ENCODE measurements at places on chromosomes 2 and 18. TPM values are rescaled to one million over a fixed set of nuclear protein-coding genes. Genes with fewer than 3 reads are reported as not detected.

Gene COBLL1
- 9.8 TPM for total RNA-seq

Gene NAT8
- not detected for total RNA-seq

Gene VWC2L
- not detected for total RNA-seq

Gene GPR75
- total RNA-seq: 1.3 TPM

Gene MYOM1
- total RNA-seq: not detected

- no peak for DNase-seq
These were observed 278.2 kb downstream of the IKZF2 start for GRCh38 chr2:212873256-212873655.

DNA sequence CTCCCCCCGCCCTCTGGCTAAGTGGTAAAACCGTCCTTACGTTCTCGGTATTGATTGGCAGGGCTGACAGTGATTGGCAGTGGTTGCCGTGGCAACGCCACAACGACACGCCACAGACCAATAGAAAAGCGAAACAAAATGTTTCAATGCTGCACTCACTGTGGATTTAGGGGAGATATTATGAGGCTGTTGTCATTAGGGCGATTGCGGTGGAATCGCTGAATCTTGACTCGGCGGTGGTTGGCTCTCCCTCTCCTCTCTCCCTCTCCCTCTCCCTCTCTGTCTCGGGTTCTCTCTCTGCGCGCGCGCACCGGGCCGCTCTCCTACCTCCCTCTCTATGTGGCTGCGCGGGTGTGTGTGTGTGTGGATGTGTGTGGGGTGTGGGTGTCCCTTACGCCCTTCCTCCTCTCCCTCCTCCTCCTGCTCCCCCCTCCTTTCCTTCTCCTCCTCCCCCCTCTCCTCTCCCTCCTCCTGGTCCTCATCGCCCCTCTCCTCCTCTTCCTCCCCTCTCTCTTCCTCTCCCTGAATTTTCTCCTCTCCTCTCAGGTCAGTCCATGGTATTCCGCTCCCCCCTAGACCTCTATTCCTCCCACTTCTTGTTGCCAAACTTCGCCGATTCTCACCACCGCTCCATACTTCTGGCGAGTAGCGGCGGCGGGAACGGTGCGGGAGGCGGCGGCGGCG, at the start of gene SIX3:
Gene SIX3, plus strand, starts transcription at position 152 of the 684 bp plus-strand sequence. Its CDS starts 403 bp downstream, at position 555.
- DNase-seq: no peak

DNA sequence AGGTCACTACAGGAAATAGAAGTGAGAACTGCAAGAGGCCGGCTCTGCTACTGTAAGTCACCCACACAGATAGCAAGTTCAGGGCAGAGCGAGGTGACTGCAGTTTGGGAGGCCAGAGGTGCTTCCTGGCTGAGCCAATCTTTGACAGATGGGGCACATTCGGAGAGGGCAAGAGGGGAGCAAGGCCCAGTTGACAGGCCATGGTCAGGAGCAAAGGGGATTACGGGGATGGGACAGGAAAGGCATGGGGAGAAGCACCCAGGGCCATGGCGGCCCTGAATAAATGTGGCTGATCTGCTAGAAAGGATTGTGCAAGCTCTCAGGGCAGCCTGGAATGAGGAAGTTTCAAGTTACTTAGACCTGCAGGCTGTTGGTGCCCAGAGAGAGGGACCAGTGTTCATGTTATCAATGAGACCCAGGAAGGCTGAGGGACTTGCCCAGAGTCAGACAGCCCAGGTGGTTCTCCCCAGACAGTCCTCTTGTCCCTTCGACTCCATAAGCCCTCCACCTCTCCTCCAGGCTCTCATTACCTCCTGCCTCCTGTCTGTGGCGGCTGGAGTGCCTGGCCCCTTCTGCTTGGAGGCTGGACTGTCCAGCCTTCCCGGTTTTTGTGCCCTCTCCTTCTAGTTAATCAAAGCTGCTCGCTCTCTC, 123.3 kb downstream of the CTIF start:
- peak; percentile 19 for DNase-seq

- no peak for DNase-seq
These were observed 142.6 kb downstream of the RAPGEF4 start for GRCh38 chr2:172878260-172878659.

DNA sequence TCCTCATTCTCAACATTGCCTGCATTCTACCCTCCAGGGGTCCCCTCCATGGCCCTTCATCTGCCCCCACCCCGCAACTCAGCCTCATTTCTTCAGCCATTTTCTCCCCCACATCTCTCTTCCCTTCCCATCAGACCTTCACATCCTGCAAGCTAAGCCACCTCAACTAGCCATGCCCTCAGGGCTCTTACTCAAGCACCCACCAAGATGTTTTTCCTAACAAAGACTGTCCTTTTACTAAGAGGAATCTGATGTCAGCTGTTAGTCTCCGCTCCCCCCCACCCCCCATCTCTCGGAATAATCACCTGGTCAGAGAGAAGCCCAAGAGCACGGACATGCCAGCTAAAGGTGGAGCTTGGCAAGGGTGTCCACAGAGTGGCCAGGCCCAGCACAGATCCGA, 4.7 kb upstream of the CAPN10 start:
- DNase-seq: no peak

DNA sequence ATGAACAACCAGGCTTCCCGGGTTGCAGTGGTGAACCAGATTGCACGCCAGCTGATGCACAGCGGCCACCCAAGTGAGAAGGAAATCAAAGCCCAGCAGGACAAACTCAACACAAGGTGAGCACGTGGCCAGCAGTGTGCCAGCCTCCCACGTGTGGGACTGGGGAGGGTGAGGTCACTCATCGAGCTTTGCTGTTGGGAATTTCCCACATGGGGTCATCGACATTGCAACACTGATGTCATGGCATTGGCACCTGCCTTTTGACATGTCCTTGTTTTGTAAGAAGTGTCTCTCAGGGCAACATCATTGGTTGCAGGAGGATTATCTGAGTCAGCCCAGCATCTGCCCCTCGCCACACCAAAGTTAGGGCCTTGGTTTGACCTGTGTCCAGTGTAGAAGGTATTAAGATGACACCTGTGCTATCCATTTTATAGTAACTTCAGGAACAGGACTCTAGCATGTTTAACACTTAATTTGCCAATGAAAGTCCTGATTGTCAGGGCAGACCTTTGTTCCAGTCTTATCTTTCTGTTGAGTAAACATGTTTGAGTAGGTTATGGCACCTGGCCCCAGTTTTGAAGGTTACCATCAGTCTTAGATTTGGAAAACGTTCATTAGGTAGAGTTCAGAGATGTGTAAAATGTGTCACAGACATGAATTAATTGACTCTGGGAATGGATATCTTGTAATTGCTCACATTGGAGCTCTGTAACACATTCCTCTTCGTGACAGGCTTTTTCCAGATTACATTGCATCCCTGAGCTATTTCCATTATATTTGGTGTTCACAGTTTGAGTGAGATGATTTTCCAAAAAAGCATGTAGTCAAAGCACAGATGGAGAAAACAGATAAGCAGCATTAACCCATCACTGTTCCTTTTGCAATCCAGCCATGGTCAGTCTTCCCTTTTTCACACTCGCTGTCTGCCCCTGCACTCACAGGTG, 93.3 kb upstream of the EML6 start:
- DNase-seq: peak; percentile 89

DNA sequence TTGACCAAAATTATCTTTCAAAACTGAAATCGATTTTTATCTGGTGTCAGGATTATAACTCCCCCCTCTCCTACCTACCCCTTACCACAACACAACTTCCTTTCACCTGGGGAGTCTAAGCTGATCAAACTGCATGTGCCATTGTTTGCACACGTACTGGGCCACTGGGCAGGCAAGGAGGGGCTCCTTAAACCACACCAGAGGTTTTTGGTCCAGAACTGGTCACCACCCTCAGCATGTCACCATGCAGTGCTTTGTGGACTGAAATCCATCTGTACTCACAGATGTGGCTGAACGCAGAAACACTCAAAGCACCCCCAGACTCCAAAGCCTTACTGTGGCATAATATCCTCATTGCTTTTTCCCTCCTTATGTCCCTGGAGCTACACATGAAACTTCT, 13.9 kb upstream of the ARHGAP25 start:
- DNase-seq: no peak

GRCh38 chr2:40281021-40281940, 170.6 kb downstream of the SLC8A1 start:
- peak; percentile 67 for DNase-seq

- peak; percentile 60 for DNase-seq
These were observed 292.9 kb downstream of the XIRP2 start for GRCh38 chr2:167181134-167181533.

All from A172 (cell line).